Stimulated activated CD4-positive, alpha-beta T cell treated with anti-CD3 and anti-CD28 coated beads, Interleukin-4, amount 100 ng/mL, for 1 hour (primary cell): ENCODE measurements at places on chromosomes 7 and 10.

DNA sequence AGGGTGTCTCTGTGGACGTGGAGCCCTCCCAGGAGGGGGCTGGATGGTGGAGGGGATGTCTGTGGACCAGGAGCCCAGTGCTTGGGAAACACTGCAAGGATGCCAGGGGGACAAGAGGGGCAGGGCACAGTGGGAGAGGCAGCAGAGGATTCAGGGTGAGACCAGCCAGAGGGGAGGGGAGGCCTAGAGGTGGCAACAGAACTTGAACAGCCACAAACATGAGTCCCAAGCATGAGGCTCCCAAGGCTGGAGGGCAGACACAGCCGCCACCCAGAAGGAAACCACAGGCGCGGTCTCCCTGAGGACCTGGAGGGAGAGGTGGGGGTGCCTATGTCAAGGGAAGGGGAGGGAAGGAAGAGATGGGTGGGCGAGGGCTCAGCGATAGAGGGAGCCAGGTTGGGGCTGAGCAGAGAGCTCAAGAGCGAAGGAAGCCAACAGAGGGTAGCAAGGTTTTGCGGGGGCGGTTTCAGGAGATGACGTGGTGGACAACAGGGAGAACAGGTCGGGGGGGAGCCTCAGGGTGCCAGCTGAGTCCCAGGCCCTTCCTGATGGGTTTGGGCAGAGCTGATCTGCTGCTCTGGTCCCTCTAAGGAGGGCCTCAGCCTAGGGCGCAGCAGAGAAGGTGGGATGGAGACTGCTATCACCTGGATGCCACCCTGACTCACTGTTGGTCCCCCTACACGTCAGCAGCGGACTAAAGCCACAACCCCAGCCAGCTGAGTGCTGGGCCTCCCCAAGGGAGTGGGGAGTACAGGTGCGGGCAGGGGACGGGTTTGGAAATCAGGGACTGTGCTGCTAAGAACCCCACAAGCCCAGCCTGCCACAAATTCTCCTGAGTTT, 6.7 kb upstream of the PILRA start:
- DNase-seq = no peak

GRCh38 chr10:58330431-58330830, 4.4 kb upstream of the UBE2D1 start:
- no peak for DNase-seq

DNA sequence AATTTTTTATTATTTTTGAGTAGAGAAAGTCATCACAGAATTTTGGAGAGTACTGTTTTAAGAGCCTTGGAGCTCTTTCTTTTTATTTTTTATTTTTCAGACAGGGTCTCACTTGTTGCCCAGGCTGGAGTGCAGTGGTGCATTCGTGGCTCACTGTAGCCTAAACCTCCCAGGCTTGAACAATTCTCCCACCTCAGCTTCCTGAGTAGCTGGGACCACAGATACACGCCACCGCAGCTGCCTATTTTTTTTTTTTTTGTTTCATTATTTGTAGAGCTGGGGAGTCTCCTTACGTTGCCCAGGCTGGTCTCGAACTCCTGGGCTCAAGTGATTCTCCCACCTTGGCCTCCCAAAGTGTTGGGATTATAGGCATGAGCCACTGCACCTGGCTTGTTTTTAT, 10.6 kb downstream of the CPA4 start:
- no peak for DNase-seq

DNA sequence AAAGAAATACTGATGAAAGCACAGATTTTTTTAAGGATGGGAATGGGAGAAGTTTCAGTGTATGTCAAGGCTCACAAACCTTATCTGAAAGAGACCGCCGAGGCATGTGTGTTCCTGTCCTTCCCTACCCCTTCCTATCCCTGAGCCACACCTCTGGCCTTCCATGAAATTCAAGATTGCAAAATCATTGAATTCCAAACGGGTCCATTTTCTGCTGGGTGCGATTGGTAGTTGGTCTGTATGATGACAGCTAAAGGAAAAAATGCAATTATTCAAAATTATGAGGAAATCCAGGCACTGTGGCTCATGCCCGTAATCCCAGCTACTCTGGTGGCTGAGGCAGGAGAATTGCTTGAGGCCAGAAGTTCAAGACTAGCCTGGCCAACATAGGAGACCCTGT, 170.1 kb downstream of the ARHGAP12 start:
- no peak for DNase-seq

DNA sequence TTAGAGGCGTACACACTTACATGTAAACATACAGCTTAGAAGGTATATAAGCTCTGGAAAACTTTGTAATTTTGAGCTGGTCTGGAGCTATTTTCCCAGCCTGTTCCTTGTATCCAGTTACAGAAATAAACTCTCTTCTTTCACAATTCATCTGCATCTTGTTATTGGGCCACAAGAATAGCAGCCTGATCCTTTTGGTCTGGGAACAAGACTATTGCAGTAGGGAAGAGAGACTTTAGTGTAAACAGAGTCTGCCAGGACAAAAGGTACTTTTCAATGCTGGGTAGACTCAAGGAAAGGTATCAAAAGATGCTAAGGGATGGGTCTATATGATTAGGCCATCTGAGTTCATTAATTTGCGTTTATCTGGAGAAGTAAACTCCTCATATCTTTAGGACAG, 728.3 kb downstream of the TYW1 start:
- no peak for DNase-seq

GRCh38 chr10:47322300-47323061, at the start of gene GDF2:
GDF2 (plus strand) TSS chr10:47322454; CDS start chr10:47322669, 215 bp downstream.
- no peak for DNase-seq

GRCh38 chr7:77157446-77157845, 35.0 kb downstream of the CCDC146 start:
- DNase-seq = no peak

GRCh38 chr10:50469288-50469687, 154.5 kb downstream of the SGMS1 start:
- no peak for DNase-seq

- DNase-seq = no peak
Observed at GRCh38 chr7:157552295-157552993, 215.6 kb downstream of the DNAJB6 start.

- DNase-seq = no peak
Observed at GRCh38 chr7:106597751-106598546, 63.0 kb downstream of the CCDC71L start.

DNA sequence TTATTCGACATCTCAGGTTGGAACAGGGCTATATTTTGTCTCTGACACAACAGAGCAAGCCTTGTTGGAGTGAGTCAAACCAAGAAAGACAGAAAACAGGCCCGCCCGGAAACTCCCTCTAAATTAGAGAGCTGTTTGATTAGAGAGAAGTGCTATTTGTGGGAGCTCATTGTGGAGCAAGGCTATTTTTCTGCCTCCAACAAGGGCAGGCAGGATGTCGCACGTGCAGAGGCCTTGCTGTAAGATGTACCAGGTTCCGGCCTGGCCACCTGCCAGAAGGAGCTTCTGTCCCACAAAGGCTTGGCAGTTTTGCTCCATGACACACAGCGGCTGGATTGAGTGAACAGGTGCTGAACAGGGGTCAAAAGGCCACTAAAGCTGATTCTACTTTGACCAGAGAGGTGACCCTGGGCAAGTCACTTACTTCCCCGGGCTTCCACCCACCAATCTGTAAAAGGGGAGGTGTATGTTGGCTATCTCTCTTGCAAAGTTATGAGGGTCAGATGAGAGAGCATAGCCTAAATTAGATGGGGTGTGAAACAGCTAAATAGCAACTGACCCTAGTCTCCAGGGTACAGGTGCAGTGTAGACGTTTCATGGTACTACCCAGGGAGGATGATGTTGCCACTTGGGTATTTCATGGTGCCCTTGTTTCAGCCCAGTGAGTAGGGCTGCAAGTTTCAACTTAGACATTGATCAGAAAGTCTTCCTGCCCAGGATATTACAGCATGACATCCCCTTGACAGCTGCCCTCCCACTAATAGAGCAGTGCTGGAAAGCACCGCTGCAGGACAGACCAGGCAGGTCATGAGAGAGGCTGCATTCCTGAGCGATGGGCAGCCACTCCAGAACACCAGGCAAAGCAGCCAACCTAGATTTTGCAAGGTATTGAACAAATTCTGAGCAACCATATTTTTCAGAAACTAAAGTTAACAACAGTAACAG, 62.0 kb downstream of the VSTM4 start:
- DNase-seq = no peak

DNA sequence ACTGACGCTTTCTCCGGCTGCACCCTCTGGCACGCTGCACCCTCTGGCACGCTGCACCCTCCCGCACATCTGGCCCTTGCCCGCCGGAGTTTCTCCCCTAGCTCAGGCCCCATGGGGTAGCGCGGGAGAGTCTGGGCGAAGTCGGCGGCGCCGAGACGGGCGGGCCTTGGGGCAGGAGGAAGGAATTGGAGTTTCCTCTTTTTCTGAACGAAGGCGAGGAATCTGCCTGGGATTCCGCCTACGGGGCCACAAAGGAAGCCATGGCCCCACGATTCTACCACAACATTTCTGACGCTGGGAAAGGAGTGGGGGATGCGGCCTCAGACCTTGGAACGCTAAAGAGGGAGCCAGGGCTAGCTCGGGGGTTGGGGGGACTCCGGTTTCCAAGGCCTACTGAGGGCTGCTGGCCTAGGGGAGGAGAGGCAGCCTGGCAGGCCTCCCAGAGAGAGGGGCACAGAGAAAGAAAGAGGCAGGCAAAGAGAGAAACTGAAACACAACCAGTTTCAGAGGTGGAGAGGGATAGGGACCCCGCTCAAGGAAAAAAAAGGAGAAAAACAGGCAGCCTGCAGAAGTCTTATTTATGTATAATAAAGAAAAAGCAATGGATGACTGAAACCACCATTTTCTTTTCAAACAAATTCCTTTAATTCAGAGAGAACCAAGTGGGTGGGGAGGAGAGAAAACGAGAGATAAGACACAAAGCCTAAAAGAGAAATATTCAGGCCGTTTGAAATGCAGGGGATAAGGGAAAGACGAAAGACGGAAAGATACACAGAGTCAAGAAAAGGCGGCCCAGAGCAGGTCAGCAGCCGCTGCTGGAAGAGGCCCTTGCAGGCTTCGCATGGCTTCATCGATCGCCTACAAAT, 4.3 kb downstream of the TLX1 start:
- DNase-seq = no peak

DNA sequence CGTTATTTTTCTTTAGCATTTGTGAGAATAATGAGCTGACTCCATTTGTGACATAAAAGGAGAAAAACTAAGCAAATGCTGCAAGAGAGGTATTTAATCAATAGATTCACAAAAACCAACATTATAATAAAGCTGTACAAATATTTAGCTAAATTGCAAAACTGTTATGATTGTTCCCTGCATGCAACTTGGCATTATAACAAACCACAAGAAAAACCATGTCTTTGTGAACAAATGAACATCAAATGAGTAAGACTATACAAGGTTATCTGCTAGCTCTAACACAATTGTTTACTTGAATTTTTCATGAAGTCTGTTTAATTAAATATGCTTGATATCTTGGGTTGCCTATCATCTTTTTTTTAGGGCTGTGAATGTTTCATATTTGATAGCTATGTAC, 50.8 kb upstream of the PPP1R9A start:
- DNase-seq = no peak

DNA sequence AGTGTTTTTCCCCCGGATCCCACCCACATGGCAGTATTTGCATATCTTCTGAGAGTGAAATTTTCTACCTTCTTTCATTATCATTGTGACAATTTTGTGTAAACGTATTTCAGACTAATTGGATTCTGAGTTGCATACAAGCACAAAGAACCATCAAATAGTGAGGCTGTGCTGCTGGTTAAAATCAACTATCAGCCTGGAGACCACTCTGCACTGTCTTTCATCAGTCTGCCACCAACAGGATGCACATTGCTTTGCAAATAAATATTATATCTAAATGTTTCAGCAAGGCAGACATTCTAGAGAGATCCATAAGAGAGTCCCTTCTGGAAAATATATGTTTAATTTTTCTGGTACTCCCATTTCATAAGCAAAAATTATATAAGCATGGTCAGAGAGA, 851.8 kb downstream of the XPNPEP1 start:
- DNase-seq = no peak

GRCh38 chr10:133276100-133276434, 601 bp downstream of the ADAM8 start:
- no peak for DNase-seq
